ENCODE measurements at places on chromosomes 6 and 20.

- DNase-seq: no peak
Measured at GRCh38 chr20:17794400-17794799, 94.6 kb downstream of the BANF2 start.

DNA sequence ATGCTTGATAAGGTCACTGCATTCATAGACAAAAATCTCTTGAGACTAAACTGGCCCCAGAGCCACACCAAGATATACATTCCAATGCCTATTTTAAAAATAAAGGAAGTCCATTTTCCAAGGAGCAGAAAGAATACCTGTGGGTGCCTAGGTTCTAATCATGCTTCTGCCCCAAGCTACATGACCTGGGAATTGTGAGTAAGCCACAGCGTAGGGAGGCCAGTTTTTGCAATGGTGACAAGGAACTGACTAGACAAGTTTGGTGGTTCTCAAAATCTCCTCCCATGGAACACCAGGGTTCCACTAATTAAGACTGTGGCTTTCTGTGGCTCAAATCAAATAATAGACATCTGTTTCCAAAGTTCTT lies 83.3 kb downstream of the GMDS start:
- no peak for DNase-seq

DNA sequence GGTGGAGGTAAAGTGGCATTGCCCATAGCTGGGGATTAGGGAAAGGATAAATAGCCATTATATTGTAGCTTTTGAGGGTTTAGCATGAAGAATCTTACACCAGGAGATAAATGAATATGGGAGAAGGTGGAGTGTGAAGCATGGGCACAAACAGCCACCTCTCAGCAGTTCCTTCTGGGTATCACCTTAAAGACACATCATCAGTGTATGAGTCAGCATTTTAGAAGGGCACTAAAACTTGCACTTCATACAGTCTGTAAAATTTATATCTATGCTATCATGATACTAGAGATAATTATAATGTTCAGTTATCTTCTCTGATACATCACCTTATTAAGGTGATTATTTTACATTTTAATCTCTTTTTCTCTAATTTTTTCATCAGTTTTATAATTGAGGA lies 25.3 kb downstream of the SLC35A1 start:
- DNase-seq: no peak

GRCh38 chr20:2984956-2985661 lies 58.3 kb upstream of the GNRH2 start:
- DNase-seq: no peak

DNA sequence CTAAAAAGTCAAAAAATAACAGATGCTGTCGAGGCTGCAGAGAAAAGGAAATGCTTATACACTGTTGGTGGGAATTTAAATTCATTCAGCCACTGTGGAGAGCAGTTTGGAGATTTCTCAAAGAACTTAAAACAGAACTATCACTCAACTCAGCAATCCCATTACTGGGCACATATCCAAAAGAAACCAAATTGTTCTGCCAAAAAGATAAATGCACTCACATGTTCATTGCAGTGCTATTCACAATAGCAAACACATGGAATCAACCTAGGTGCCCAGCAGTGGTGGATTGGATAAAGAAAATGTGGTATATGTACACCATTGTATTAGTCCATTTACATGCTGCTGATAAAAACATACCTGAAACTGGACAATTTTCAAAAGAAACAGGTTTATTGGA lies 116.0 kb upstream of the VGLL2 start:
- no peak for DNase-seq

GRCh38 chr20:672963-673602 lies 2.5 kb downstream of the SCRT2 start:
- no peak for DNase-seq

- no peak for DNase-seq
Measured at GRCh38 chr6:42354702-42355101, 97.0 kb downstream of the TRERF1 start.

GRCh38 chr20:20259533-20259932 lies 108.4 kb upstream of the INSM1 start:
- no peak for DNase-seq

DNA sequence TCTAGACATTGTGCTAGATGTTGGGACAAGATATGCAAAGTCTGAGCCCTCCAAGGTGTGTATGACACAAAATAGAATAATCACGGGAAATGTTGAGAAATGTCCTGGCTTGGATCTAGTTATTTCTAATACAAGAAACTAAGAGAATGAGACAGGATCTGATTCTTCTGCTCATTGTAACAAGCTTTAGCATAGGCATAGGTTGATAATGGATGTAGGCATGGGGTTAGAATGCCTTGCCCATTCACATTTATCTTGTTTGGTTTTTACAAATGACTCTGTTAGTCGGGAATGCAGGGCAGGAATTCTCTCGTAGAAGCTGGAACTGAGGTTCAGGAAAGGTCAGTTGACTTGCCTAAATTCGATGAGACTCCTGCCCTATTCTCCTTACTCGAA lies 1.5 kb upstream of the SLC26A8 start:
- no peak for DNase-seq

- no peak for DNase-seq
Measured at GRCh38 chr6:81767163-81767891, 14.8 kb upstream of the TENT5A start.

DNA sequence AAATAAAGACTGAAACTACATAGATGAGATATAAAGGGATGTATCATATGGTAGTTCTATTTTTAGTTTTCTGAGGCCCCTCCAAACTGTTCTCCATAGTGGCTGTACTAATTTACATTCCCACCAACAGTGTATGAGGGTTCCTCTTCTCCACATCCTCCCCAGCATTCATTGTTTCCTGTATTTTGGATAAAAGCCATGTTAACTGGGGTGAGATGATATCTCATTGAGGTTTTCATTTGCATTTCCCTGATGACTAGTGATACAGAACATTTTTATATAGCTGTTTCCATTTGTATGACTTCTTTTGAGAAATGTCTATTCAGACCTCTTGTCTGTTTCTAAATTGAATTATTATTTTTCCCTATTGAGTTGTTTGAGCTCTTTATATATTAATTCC lies 229.3 kb downstream of the RFPL4B start:
- DNase-seq: no peak

DNA sequence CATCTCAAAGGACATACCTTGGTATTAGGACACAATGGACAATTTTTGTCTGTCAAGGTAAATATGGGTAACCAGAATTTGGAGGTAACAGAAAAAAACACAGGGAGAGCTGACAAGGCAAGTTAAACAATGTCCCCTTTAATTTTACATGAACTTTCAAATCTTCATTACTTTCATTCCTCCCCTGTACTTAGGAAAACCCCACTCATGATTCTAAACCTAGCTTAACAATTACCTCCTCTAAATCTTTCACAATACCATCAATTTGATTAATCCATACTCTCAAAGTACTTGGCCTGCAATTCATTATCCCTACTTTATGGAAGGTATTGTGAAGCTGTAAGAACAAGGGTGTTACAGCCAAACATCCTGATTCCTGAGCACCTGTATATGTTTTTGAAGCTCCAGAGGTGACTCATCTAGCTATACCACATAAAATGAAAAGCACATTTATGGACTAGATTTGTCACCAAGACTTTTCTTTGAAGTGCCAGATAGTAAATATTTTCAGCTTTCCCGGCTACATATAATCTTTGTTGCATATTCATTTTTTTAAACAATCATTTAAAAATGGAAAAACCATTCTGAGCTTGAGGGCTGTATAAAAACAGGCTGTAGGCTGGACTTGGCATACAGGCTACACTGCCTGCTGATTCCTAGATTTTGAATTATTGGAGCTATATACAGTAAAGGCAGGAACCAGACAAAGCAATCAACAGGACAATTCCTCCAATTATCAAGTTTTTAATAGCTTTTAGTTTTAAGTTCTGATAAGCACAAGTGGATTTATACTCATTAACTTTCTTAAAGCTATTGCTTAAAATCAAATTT lies 22.9 kb downstream of the DEK start:
- DNase-seq: no peak

- no peak for DNase-seq
Measured at GRCh38 chr20:37379967-37380828, 34.3 kb downstream of the SRC start.

DNA sequence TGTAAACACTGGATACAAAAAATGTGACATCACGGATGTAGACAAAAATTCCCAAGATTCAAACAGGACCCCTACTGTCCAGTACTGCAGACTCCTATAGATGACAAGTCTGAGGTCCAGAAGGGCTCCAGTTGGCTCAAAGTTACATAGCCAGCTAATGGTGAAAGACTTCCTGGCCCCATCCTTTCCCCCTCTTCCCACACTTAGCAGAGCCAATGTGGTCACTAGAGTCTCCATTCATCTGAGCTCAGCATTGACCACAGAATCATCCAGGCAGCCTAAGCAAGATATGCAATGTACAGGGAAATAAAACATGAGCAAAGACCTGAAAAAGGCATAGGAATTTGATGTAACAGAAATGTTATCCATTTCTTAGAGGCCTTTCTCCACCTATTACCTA lies 180.5 kb downstream of the ADAT2 start:
- no peak for DNase-seq

DNA sequence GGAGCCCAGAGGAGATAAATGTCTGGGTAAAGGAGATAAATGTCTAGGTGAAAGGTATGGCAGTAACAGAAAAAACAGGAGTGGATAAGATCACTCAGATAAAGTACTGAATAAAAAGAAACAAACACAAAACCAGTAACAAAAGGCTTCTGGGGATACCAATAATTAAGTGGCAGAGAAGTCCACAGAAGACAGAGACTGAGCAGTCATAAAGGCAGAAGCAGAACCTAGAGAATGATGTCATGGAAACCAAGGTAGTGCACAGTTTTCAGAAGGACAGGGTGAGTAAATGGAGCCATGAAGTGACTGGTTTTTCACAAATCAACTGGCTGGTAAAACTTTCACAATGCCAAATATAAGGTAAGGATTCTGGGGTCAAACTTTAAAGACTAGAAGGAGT lies 80.9 kb upstream of the PLN start:
- DNase-seq: no peak

DNA sequence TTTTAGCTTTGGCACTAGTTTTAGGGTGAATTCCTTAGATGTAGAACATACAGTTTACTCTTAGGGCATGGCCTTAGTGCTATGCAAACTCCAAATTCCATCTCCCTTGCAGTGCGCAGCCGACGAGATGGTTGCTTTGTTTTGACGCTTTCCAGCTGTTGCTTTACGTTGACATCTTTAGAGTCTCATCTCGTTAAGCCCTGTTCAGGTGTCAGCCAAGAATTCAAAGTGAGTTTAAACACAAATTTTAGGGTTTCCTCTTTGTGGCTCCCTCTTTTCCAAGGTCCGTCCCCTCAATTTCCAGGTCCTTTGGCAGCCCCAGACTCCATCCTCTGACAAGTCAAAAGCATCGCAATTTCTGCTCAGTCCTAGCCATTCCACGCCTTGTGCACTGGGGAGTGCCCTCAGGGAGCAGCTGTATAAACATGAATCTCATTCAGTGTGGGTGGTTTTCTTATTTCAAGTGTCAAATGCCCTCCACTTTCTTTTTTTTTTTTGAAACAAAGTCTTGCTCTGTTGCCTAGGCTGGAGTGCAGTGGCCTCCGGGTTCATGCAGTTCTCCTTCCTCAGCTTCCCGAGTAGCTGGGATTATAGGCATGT lies 14.1 kb upstream of the MAK start:
- no peak for DNase-seq

- DNase-seq: no peak
Measured at GRCh38 chr6:74870403-74870802, 335.4 kb downstream of the COL12A1 start.

GRCh38 chr6:130138909-130139242 lies 83.9 kb downstream of the SAMD3 start:
- DNase-seq: no peak

DNA sequence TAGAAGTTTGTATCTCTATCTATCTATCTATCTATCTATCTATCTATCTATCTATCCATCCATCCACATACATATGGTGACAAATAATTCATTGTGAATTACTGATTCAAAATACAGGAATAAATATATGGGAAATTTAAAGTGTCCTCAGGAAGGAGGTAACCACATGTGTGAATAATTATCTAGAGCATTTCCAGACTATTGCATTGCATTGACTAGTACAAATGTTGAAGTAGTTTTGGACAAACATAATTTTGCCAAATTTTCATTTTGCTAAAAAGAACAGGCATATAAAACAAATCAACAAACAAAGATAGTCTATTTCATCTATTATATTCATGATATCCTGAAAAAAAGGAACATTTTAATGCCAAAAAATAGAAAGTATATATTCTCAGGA lies 192.7 kb downstream of the UTRN start:
- no peak for DNase-seq

DNA sequence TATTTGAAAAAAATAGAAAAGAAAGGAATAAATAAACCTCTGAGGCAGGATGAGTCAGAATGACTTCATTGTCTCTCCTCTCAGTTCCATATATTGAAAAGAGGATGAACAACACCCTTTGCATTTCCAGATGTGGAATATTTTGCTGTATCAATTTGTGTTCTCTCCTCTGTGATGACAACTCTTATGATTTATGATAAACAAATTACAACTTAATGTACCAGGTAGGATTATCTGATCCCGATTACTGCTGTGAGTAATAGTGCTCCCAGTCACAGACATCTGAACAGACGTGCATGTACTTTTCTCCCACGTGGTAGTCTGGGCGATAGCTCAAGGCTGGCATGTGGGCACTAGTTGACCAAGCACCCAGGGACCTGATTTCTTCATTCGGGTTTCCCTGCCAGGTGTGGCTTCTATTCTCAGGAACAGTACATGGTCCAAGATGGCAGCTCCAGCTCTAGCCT lies 142.1 kb upstream of the SULF2 start:
- no peak for DNase-seq

GRCh38 chr20:7029019-7029418 lies 261.5 kb downstream of the BMP2 start:
- no peak for DNase-seq

DNA sequence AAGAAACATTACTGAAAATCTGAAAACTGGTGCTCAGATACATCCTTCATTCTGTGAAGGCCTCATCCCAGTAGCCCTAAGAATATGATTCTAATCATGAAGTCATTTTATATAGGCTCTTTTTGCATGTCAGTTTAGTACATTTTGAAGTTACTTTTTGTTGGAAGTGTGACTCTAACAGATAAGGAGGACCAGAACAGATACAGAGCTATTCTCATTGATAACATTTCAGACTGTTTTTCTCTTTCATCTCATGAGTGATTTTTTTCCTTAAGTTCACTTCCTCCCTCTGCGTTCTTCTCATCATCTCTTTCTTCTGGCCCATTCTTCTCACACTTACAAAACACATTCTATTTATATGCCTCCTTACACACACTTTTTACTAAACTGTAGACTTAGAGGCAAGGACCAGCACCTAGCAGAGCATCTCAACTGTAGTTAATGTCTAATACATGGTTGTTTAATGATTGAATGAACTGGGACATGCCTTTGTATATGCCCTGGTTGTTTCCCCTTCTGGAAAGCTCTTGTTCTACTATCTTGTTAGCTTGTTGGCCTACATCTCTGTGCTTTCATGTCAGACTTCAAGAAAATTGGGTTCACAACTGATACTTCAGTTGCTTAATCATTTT lies 8.7 kb downstream of the CTNNBL1 start:
- no peak for DNase-seq

DNA sequence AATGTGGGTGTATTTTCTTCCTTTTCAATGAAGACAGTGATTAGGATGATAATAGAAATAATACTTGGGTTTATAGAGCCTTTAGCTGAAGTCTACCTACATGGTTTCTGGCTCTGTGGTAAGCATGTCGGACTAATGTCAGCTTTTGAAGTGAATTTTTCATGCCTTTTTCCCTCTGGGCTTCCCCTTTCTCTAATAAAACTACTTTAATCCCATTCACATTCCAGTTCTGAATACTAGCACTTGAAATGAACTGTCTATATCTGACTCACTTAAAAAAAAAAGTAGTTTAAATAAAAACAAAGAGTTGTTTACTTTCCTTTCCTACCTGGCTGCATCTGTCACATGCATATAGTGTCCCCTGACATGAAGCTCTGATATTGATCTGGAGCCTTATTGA lies 545.9 kb upstream of the FLRT3 start:
- no peak for DNase-seq

All from GM19239 (cell line).